ENCODE measurements at places on chromosomes 11 and 22.

- no peak for DNase-seq
These were observed at the start of gene OSBP2 for GRCh38 chr22:30694640-30695350. Gene OSBP2 (plus strand): TSS chr22:30694874. CDS start chr22:30694910, 36 bp downstream.

DNA sequence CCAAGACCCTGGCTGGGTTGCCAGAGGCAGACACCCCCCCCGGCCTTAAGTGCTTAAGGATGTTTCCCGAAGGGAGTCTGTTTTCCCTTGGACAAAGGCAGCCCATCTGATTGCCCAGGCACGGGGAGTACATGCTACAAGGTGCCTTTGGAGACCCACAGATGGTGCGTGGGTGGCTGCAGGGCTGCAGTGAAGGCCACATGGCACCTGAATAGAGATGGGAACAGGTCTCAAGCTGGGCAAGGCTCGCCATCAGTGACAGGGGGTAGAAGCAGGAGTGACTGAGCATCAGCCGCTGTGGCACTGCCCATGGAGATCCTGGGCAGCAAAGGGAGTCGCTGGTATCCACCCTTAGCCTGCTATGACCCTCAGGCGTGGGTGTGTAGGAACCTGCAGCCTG is 2.4 kb downstream of the RTL6 start:
- DNase-seq: no peak

DNA sequence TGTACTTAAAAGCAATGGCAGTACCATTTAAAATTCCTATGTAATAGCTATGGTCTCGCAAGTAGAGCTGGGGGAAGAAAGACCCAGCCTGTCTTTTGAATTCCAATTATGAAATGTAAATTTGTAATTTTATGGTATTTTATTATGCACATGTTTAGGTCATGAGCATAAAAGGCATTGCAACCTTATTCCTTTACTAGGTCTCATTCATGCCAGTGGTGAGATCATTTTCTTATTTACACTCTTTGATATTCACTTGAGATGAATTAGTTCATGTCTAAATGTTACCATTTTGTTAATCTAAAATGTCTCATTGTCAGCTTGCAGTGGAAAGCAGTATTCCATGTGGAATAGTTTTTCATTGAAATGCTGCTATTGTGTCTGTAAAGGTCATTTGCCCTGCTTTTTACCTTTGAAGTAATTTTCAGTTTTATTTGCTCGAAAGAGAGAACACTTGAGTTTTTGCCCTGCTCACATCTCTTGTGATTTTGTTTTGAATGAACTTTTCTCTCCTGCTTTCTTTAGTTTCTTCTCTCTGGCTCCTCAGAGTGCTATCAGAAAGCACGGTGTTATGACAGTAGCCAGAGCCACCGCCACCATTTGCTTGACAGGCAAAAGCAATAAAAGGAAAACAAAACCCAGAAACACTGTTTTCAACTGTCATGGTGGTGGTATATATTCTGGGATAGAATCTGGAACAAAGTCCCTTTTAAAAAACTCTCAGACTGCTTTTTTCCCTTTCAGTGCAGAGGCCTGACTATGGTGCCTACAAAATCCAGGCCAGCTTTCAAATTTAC is 37.2 kb upstream of the RAG2 start:
- DNase-seq: no peak

- no peak for DNase-seq
These were observed 317.8 kb downstream of the NTM start for GRCh38 chr11:131688048-131688693.

DNA sequence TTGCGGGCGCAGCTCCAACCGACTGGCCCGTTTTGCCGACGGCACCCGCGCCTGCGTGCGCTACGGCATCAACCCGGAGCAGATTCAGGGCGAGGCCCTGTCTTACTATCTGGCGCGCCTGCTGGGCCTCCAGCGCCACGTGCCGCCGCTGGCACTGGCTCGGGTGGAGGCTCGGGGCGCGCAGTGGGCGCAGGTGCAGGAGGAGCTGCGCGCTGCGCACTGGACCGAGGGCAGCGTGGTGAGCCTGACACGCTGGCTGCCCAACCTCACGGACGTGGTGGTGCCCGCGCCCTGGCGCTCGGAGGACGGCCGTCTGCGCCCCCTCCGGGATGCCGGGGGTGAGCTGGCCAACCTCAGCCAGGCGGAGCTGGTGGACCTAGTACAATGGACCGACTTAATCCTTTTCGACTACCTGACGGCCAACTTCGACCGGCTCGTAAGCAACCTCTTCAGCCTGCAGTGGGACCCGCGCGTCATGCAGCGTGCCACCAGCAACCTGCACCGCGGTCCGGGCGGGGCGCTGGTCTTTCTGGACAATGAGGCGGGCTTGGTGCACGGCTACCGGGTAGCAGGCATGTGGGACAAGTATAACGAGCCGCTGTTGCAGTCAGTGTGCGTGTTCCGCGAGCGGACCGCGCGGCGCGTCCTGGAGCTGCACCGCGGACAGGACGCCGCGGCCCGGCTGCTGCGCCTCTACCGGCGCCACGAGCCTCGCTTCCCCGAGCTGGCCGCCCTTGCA is 1.0 kb downstream of the FJX1 start:
- no peak for DNase-seq

- DNase-seq: no peak
These were observed 33.6 kb downstream of the YWHAH start for GRCh38 chr22:31977939-31978338.

DNA sequence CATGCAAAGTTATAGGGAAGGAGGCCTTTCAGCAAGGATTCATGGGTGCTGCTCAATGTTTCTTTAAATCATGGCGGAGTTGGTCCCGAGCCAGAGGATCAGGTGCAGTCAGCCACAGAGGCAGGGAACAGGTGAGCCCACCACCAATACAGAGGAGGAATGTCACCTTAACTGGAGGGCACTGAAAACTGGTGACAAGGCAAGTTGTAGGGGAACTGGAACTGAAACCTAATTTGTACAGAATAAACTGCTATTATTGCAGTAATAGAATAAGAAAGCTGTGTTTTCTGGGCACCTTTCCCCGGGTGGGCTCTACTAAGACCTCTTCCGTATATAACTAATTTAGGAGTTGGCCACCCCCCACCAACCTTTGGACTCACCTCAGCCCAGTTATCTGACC is 296.0 kb upstream of the NARS2 start:
- no peak for DNase-seq

DNA sequence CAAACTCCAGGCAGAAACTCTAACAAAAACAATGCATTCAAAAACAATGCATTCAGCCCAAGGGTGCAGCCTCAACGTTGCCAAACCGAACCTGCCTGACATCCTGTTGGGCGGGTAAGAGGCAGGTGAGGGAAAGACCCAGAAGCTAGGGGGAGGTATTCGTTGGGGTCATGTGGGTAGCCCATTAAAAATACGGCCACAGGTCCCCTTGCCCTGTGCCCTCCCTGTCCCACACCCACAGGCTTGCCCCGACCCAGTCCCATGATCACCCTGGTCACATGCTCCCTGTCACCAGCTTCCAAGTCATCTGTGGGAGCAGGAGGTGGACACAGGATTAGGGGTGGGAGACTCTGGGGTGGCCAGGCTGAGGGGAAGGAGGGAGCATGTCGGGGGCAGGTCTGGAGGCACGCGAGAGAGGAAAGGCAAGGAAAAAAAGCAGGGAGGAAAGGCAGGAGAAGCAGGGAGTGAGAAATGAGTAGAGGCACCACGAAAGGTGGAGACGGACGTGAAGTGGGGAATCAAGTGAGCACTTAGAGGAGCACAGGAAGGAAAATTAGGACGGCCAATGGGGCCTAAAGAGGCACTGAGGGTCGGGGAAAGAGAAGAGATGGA is 683 bp downstream of the PLA2G6 start:
- no peak for DNase-seq

GRCh38 chr22:42281706-42282251 is 11.3 kb upstream of the TCF20 start:
- no peak for DNase-seq

- no peak for DNase-seq
These were observed 624.7 kb downstream of the BUD13 start for GRCh38 chr11:116148056-116148455.

- no peak for DNase-seq
These were observed 44.4 kb downstream of the AHNAK start for GRCh38 chr11:62502030-62502730.

GRCh38 chr11:78424334-78425270 is 7.0 kb upstream of the GAB2 start:
- no peak for DNase-seq

GRCh38 chr11:93783765-93784144 is 327 bp upstream of the MED17 start:
- no peak for DNase-seq

DNA sequence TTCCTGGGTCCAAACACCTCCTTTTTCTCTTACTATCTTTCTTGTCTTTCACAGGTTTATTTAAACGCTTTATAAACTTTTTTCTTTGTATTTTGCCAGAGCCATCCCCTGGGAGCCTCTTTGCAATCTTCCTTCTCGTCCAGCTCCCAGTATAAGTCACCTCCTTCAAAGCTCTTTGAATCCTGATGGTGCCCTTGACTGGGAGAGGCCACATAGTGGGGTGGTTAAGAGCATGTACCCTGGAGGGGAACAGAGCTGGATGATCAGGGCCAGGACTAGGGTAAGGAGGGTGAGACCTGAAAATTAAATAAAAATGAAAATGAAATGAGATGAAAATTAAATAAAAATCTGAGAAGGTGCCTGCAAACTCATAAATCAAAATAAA is 155.0 kb downstream of the FBXO7 start:
- DNase-seq: no peak

- DNase-seq: no peak
These were observed 65.8 kb upstream of the MS4A8 start for GRCh38 chr11:60633645-60634044.

DNA sequence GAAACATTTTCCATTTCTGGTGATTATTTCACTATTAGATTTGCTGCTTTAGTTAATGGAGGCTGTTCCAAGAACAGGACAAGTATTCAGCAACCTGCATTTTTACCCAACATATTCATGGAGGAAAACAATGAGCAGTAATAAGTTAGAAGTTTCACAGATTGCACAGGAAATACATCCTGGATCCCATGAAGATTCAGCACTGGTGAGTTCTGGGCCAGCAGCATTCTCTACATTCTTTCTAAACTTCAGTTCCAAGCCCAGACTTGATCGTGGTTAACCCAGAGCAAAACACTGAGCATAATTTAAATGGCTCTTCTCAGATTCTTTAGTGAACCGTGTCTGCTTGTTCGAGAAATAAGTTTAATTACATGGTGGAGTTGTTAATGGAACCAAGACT is 3.8 kb downstream of the FJX1 start:
- no peak for DNase-seq

DNA sequence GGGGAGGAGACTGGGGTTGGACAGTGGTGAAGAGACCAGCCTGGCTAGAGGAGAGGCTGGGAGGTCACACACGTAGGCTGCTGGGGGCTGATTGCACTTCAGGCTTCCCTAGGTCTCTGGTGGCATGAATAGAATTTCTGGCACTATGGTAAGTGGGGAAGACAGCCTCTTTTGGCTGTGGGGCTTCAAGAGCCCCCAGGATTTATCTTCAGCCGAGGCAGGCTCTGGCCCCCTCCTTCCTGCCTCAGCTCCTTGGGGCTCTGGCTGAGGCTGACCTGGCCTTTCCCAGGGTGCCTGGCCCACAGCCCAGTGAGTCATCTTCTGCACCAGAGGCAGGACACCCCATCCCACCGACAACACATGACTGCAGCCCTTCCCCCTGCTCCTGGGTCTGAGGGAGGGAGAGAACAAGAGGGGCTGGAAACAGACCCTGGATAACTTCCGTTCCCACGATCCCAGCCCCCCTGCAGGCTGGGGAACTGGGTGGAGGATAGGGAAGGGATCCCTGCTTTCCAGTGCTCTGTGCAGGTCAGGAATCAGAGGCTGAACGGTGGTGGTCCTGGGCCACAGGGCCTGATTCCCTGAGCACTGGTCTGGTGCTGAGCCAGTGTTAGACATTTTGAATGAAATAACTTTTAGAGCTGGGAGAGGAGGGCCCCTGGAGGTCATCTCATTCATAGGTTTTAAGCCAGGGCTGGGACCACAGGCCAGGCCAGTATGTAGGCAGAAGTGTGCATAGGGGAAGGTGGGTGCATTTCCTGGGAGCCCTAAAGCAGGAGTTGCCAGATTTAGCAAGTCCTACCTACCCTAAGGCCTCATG is 26.5 kb downstream of the ARHGEF17 start:
- no peak for DNase-seq

GRCh38 chr11:128889657-128890213 is 1.4 kb upstream of the KCNJ5 start:
- DNase-seq: no peak

DNA sequence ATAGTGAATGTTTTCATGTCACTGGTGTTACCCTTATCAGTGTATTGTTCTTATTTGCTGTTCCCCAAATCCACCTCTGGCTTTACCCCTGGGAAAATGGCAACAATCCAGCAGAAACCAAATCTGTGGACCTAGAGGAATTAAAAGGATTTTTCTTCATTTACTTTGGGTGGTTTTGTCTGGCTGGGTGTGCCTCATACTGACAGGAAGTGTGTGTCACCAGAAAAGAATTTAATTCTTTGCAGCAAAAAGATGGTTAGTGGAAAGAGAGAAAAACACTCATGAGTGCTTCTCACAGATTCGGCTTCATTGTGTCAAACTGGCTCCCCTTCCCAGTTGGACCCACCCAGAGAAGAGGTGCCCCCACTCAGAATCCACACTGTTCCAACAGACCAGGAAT is 38.9 kb downstream of the FZD4 start:
- no peak for DNase-seq

DNA sequence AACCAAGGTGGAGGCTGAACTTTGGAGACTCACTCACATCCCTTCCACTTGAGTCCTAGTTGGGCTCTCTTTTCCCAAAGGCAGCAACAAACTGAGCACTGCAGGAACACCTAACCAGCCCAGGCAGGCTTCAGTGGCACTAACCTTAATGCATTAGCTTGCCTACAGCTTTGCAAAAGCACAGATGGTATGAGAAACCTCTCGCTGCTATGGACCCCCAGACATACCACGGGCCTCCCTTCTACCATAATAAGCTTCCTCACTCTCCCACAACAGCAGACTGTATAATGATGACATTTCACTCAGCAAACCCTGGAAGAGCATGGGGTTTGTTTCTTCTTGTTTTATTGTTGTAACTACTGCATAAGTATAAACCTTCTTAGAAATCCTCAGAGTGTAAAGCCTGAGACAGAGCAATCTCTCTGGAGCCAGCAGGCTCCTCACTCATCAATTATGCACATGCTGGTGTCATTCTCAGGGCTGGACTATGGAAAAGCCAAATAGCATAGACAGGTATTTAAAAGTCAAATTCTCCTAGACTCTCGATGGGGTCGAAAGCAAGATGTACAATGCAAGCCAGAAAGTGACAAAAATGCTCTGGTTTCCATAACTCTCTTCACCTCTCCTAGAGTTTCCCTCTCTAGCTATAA is 167.6 kb downstream of the NXPE2 start:
- no peak for DNase-seq

- no peak for DNase-seq
These were observed 82.2 kb upstream of the PRODH start for GRCh38 chr22:19018256-19018655.

All from NCI-H187 (cell line).